ENCODE measurements at places on chromosomes 16 and 17.

DNA sequence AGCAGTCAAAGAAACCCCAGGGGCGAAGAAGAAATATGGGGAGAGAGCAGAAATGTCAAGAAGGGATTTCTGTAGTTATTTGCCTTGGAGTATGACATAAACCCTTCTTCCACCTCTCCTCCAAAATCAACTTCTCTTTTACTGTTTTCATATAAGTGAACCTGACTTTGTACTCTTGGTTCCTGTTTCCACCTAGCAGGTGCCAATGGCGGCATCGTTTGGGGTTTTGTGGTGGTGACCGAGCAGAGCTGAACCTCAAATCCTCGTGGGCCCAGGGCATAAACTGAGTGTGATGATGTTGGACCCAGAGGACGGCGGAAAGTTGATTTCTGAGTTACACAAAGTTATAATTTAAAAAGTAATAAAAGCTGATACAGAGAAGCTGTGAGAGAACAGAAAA is 39.6 kb upstream of the PSMD7 start:
- no peak for DNase-seq

- no peak for DNase-seq
Measured at GRCh38 chr17:41536741-41537613, 8.9 kb upstream of the KRT19 start.

GRCh38 chr17:50551433-50551815 is 4.5 kb downstream of the SPATA20 start:
- DNase-seq = no peak

GRCh38 chr17:43132117-43132516 is 7.0 kb upstream of the BRCA1 start:
- DNase-seq = no peak

GRCh38 chr17:27082023-27082774 is 211.7 kb upstream of the WSB1 start:
- no peak for DNase-seq
